CD4-positive, alpha-beta T cell treated with Interleukin-1 beta for 1 hour (primary cell): ENCODE measurements at places on chromosomes 11 and 22.
A peak's percentile ranks its signal among the peaks of the same experiment; 100 is the strongest.

DNA sequence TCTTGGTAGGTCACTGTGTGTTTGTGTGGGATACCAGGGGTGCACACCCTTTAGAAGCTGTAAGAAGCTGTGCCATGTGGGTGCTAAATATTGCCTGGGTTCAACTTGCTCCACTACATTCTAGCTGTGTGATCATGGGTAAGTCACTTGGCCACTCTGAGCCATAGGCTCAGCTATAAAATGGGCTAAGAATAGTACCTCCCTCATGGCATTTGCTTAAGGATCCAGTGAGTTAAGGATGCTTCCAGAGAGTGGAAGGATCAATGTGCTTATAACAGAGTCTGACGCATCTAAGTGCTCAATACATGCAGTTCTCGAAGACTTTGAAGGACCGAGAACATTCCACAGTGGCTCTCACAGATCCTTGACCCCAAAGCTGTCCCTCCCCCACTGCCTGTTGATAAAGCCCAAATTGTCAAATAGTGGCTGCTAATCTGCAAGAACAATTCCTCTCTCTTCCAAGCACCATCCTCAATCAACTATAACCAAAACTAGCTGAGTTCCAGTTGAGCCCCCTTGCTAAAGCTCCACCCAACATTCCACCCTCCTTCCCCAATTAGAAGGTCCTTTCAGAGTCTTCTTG lies 13.2 kb upstream of the TMPRSS6 start:
- no peak for DNase-seq

GRCh38 chr22:27772984-27773498 lies 28.5 kb downstream of the MN1 start:
- DNase-seq = no peak

GRCh38 chr11:132718711-132719671 lies 813.3 kb downstream of the OPCML start:
- peak; percentile 47 for DNase-seq

DNA sequence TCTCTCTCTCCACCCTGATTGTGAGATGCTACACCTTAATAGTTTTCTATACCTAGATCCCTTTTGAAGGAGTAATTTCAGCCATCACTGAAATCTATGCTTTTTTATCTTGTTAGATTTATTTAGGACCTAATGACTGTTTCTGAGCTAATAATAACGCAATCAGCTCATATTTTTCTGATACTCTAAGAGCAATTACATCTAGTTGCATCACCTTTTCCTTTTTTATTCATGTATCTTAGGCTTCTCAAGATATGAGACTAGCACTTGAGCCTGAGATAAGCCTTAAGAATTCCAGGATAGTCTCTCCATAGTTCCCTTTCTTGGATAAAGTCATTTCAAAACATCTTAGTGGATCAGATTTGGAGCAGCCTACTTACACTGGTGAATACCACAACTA lies 25.1 kb upstream of the CAVIN3 start:
- DNase-seq = no peak

GRCh38 chr22:48493733-48494132 lies 1333.9 kb downstream of the BRD1 start:
- DNase-seq = no peak

GRCh38 chr11:67315325-67315909 lies 12.1 kb downstream of the SSH3 start:
- DNase-seq = no peak

DNA sequence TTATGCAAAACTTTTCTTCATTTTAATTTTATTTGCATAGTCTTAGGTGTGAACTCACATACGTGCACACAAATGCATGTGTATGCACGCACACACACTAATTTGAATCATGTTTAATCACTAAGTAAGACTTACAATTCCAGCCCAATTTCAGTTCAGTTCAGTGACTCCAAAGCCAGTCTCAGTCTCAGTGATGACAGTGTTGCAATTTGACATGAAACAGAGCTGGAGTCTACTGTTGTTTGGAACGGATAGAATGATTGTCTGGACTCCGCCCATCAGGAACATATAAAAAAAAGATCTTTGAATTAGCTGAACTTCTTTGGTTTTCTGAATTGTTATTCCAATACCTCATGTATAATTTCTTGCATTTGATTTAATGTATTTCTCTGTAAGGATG lies 14.9 kb upstream of the OR51S1 start:
- DNase-seq = no peak

DNA sequence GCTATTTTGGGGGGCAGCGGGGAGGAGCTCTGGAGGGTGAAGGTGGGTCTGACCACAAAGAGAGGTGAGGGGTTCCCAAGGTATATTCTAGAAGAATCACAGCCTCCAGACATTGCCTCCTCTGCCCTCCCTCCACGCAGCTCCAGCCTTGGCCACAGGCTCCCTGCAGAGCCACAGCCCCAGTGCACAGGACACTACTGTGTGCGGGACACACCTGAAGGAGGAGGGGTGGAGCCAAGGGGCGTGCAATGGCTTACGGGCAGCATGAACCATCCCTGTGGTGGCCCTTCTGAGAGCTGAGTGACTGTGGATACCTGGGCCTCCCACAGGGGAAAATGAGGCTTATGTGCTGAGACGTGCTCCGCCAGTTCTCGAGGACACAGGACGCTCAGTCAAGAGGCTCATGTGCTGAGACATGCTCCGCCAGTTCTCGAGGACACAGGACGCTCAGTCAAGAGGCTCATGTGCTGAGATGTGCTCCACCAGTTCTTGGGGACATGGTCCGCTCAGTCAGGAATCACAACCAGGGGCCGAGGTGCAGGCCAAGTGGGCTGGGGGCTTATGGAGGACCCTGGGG lies 417.3 kb downstream of the SHANK2 start:
- DNase-seq = no peak
